Left renal cortex interstitium (tissue), 4 donors: ENCODE measurements at places on chromosomes 11 and 22. TPM values are rescaled to one million over a fixed set of nuclear protein-coding genes. Genes with fewer than 3 reads are reported as not detected.

Gene VSTM5
- 1.9 TPM for polyA plus RNA-seq

DNA sequence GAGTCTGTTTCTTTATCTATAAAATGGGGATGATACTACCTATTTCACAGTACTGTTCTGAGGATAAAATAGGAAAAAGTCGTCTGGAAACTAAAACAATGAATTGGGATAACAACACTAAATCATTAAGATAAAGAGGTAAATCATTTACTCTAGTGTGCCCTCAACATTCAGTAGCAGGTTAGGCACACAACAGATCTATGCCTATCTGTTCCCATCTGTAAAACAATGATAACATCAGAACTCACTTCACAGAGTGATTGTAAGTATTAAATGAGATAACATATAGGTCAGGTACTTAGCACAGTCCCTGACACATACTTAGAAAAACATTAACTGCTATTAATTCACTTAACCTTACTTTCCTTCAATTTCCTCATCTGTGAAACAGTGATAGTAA lies 36.9 kb downstream of the PAK1 start:
- no peak for DNase-seq

Gene SERPIND1
- 3.4 TPM for polyA plus RNA-seq

DNA sequence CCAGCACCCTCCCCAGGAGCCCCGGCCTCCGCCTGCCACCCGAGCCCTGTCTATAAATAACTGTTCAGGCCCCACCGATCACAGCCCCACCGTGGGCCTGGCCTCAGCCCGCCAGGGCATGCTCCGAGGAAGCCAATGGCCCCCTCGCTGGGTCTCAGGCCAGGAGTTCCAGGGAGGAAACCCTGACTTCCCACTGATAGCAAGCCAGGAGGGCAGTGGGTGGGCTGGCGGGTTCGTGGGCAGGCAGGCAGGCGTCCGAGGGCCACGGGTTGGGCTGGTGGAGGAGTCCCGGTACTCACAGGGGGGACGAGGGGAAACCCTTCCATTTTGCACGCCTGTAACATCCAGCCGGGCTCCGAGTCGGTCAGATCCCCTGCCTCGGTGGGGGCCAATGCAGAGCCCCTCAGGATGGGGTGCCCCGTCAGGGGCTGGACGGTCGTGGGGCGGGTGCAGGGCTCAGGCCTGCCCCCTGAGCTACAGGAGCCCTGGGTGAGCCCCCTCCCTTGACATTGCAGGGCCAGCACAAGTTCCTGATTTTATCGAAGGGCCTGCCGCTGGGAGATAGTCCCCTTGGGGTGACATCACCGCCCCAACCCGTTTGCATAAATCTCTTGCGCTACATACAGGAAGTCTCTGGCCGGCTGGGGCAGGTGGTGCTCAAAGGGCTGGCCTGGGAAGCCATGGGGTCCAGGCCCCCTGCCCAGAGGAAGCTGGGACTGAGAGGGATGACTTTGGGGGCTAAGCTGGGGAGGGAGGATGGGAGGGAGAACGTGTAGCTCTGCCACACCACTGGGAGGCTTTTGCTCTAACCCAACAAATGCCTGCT lies at the start of gene SPI1:
SPI1 (minus strand) TSS at position 538 of the 826 bp plus-strand sequence; CDS start at position 344, 194 bp downstream.
- DNase-seq = no peak

GRCh38 chr11:68040101-68040956 lies 1.5 kb downstream of the TCIRG1 start:
- no peak for DNase-seq

Gene CATSPER1
- polyA plus RNA-seq = not detected

- no peak for DNase-seq
Observed at GRCh38 chr11:119729581-119729927, 554 bp upstream of the NECTIN1 start.

Gene OR4C46
- polyA plus RNA-seq = not detected

DNA sequence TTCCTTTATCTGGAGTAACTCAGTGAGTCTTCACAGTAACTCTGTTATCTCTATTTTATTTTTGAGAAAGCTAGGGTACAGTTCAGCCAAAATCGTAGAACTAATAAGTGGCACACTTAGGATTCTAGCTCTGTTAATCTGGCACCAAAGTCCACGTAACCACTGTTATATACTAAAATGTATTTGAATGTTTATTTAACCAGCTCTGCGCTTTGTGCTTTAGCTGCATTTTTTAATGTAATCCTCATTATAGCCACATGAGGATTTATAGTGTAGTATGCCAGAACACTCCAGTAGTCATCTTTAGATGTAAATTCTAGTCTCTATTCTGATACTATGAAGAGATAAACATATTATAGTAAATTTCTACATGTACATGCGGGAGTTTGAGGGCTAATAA lies 36.8 kb downstream of the YAP1 start:
- DNase-seq = no peak

Gene MUC5B
- 0.05 TPM for polyA plus RNA-seq

Gene C11orf65
- polyA plus RNA-seq = 3.1 TPM

DNA sequence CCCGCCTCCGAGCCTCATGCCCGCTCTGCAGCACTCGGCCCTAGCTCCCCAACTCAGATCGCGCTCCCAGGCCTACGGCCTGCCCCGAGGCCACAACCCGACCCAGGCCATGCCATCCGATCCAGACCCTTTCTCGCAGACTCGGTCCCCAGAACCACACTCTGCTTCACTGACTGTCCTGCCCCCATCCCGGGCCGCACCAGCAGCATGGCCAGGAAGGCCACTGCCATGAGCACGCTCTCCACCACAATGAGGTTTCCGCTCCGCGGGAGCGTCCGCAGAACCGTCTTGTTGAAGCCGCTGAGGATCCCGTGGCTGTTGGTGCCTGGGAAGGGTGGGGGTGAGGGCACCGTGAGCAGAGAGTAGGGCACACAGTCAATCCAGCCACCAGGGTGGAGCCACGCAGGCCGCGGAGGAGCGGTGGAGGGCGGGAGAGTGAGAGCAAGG lies 6.4 kb downstream of the UNC93B1 start:
- no peak for DNase-seq

Gene OR5AL1
- not detected for polyA plus RNA-seq

- no peak for DNase-seq
Observed at GRCh38 chr11:47857485-47857884, 9.3 kb upstream of the NUP160 start.

DNA sequence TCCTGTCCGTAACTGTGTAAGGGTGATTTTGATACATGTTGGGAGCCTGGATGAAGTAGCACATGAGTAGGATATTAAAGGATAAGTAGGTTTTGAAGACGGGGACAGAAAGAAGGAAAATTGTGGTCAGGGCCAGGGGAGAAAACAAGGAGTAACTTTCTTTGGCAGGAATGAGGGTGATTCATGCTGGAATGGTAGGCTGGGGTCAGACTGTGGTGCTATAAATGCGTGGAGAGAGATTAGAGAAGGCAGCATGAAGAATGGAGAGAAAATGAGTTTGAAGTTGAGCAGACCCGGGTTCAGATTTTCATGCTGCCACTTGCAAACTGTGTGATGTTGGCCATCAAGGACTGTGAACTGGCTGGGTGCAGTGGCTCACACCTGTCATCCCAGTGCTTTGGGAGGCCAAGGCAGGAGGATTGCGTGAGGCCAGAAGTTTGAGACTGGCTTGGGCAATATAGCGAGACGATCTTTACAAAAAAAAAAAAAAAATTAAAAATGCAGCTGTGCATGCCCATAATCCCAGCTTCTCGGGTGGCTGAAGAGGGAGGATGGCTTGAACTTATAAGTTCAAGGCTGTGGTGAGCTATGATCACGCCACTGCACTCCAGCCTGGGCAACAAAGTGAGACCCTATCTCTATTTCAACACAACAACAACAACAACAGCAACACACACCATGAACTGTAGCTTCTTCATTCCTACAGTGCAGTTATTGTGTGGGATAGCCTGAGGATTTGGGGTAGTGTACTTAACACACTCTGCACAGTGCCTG lies 22.3 kb downstream of the ZBTB16 start:
- DNase-seq = no peak
